ENCODE measurements at places on chromosomes 6 and 20.

- DNase-seq, result no peak
Observed at GRCh38 chr6:51289041-51289440, 470.4 kb downstream of the TFAP2B start.

DNA sequence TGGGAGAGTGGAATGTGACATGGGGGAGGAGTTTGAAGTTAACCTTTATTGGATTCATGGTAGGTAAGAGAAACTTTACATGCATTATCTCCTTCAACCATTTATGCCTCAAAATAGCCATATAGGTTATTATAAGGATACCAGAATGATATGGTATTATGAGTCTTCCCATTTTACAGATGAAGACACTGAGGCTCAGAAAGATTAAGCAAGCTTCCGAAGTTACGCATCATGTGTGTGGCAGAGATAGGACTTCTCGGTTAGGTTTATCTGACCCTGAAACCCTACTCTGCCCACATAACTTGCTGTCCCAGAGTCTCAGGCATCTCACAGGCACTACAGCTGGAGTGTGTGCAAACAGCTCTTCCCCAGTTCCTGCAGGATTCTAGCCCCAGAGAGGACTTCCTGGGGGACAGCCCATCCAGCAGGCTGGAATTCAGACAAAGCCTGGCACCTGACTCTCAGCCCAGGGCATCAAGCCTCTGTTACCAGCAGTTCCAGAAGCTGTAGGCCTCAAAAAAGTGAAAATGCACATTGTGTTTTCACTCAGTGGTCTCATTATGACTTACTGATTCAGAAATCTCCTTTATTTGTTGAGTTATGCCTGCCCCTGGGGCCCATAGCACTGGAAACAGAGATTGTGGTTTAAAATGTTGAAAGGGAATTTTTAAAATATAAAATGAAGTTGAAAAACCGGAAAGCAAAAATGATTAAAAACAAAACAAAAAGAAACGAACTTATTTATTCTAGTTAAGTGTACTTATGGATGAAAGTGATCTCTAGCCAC, 512.8 kb upstream of the CHD6 start:
- no peak for DNase-seq

DNA sequence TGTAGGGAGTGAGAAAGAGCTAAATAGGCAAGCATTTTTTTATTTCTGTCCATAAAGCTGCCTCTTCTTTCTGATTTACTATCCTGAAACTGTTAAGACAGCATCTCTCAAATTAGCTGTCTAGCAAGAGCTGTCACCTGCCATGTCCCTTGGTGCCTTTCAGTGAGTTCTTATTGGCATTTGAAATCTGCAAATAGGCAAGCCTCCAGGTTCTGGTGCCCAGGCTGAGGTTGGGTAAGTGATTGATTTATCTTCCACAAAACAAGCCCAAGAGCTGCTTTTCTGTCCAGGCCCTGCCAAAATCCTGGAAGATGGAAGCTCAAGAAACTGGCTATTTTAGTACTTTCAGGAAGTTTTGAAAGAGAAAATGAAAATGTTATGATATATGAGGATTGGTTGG, 22.4 kb downstream of the MANEA start:
- no peak for DNase-seq

- DNase-seq, result no peak
Observed at GRCh38 chr6:30044630-30045029, 16.4 kb upstream of the POLR1H start.

GRCh38 chr6:155980768-155981079, 525.1 kb upstream of the NOX3 start:
- no peak for DNase-seq
